ENCODE measurements at places on chromosomes 7 and 10. TPM values are rescaled to one million over a fixed set of nuclear protein-coding genes. Genes with fewer than 3 reads are reported as not detected.

The UPK3BL2 gene
- 24.7 TPM for total RNA-seq

The PLAC9 gene
- not detected for total RNA-seq

The ZNF25 gene
- total RNA-seq, result 1.8 TPM

The ZKSCAN1 gene
- total RNA-seq, result 23.1 TPM

The GIMAP6 gene
- total RNA-seq, result 0.05 TPM

The LRRC17 gene
- total RNA-seq, result 5.0 TPM

The NXPH1 gene
- total RNA-seq, result not detected

The OR2A5 gene
- total RNA-seq, result not detected

The GRK5 gene
- total RNA-seq, result 10.1 TPM

The CCDC172 gene
- total RNA-seq, result not detected

The SLIT1 gene
- total RNA-seq, result not detected

The DENND2A gene
- total RNA-seq, result 8.3 TPM

The CALHM1 gene
- not detected for total RNA-seq

The HTRA1 gene
- 22.7 TPM for total RNA-seq

The PPP1R9A gene
- total RNA-seq, result 13.2 TPM

The MMRN2 gene
- 6.3 TPM for total RNA-seq

The SH3PXD2A gene
- total RNA-seq, result 34.7 TPM

The CACNB2 gene
- 0.13 TPM for total RNA-seq

The C7orf33 gene
- total RNA-seq, result not detected
